ENCODE measurements at places on chromosomes 11 and 22. TPM values are rescaled to one million over a fixed set of nuclear protein-coding genes. Genes with fewer than 3 reads are reported as not detected.

DNA sequence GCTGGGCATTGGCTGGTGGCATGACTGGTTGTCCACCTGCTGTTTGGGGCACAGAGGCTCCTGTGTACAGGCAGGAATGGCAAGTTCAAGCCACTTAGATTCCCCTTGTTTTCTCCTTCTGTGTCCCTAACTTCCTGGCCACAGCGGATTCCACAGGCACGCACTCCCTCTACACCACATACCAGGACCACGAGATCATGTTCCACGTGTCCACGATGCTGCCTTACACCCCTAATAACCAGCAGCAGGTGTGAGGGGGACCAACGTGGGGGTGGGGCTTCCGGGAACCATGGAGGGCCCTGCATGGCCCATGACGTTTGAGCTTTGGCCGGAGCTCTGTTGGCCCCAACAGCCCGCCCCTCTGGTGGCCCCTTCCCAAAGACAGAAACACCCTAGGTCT is 7.8 kb downstream of the SIPA1 start:
- DNase-seq, result no peak

The ENTHD1 gene
- not detected for total RNA-seq

GRCh38 chr11:63855975-63856374 is 17.1 kb downstream of the MARK2 start:
- DNase-seq, result no peak

- DNase-seq, result no peak
Observed at GRCh38 chr11:5837695-5838094, 4.0 kb downstream of the OR52E6 start.

The HBG2 gene
- total RNA-seq, result not detected

DNA sequence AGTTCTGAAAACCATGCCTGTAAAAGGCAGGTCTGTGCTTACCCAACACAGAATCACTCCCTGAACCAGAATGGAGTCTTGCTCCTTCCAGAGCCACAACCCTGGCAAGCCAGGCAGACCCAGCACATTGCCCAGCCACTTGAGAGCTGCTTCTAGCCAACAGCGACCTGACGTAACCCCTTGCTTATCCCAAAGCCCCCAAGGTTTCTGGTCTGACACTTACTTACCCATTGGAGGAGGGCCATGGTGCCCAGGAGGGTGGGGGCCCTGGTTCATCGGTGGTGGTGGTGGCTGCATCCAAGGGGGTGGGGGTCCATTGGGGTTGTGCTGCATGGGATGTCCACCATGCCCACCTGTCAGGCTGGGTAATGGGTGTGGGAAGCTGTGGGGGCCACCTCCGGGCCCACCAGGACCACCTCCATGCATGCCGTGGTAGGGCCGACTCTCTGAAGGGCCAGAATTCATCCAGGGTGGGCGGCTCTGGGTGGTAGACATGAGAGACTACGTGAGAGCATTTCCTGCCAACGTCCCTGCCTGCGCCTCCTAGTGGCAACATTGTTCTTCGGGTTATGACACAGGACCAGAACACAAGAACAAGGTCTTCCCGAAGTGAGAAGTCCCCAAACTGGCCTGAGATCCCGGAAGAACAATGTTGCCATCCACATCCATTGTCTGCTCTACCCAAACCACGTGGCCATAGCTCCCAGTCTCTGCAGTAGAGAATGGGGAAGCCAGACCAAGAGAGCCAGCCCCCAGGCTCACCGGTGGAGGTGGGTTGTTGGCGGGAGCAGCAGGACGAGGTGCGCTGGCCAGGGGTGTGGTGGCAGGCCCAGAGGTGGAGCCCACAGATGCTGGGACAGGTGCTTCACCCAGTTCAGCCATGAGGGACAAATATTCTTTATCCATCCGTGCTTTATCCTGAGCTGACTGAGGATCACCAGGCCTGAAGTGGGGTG is 7.8 kb upstream of the PYGM start:
- peak; percentile 90 for DNase-seq

GRCh38 chr22:50548040-50548920 is 2.6 kb downstream of the KLHDC7B start:
- no peak for DNase-seq

DNA sequence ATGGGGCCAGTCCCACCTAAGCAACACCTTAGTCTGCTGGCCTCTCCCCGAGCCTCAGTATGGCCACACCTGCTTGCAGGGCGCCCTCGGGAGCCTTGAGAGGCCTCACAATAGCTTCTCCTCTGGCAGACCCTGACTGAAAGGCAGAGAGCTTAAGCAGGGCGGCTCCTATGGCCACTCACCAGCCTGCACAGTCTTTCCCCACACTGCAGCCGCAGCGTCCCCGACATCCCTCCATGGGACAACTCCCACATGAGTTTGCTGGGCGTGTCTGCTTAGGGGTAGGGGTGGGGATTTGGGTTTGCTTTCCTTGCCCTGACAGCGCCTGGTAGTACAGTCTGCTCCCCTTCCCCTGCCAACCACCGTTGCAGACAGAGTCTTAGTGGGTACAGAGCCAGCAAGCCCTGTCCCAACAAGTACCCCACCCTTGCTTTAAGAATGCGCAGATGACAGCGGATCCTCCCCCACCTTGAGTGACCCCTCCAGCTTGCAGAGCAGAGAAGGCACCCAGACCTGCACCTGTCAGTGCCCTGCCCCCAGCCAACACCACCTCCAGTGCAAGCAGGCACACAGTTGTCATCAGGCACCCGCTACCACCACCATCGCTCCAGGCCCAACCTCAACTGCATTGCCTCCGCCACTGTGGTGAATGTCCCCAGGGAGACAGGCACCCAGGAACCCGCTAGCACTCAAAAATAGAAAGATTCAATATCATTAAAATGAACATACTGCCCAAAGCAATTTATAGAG is 413.8 kb upstream of the ARHGAP42 start:
- DNase-seq, result no peak

- no peak for DNase-seq
Observed at GRCh38 chr22:44100411-44100810, 76.3 kb downstream of the PARVB start.

The CCDC15 gene
- 2.3 TPM for total RNA-seq

DNA sequence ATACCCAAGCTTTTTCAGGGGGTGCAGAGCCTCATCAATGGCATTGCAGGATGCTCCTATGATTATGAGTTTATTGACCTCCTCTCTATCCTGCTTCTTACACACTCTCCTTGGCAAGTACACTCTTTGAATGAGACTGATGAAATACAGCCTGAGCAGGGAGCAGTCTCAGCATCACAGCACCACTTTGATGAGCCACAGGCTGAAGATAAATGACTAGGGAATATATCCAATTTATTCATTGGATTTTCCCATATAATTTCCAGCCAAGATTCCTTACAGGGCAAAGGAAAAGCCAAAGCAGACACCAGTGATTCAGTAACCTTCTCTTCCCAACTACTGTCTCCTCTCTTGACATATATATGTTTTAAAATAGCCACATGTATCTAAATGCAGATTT is 79.2 kb downstream of the CASP12 start:
- no peak for DNase-seq

GRCh38 chr11:16804104-16804947 is 65.9 kb downstream of the C11orf58 start:
- DNase-seq, result no peak

DNA sequence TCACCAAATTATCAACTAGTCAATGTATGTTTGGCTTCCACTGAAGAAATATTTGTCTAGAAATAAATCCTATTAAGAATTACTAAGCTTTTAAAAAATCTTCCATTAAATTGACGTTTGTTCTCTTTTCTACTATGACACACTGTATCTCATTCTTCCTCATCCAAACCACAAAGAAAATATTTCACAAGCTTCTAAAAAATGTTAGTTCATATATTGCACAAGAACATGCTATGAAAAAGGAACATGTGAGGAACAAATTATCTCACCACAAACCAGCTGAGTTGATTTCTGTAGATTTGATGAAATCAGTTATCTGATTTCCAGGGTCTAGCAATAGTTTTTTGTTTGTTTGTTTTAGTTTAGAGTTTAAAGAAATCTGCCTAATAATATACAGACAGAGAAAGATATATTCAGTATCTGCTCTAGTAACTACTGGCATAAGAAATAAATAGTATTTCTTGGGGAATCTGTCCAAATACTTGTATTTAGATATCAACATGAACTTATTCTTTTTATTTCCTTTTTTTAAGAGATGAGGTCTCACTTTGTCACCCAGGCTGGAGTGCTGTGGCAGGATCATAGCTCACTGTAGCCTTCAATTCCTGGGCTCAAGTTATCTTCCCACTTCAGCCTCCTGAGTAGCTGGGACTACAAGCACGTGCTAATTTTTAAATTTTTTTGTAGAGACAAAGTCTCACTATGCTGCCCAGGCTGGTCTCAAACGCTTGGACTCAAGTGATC is 161.7 kb downstream of the ATG16L2 start:
- DNase-seq, result no peak

The FAM180B gene
- total RNA-seq, result 0.31 TPM

DNA sequence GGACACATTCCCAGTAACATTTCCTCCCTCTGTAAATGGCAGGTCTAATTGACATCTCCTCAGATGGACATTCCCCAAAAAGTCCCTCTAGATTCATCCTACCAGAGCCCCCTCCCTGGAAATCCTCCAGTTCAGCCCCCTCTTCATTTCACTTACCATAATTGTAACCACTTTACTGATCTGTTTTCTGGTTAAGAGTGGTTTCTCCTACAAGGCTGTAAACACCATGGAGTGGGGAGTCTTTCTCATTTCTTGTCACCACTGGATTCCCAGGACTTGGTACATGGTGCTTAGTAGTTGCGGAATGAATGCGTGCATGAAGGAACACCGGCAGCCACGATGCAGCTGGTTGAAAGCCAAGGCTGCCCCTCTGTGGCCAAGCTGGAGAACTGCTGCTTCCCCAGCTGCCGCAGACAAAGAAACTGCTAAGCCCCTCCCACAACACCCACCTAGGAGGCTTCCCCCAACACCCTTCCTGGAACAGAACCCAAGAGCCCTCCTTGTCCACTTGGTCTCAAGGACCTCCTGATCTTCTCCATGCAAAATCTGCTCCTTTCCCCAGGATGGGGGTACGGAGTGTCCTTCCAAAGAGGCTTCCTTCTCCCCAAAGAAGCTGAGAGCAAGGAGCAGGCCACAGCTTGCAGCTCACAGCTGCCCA is 18.6 kb upstream of the SCARF2 start:
- peak; percentile 89 for DNase-seq

- no peak for DNase-seq
Observed at GRCh38 chr22:24357547-24357946, 69.9 kb upstream of the ADORA2A start.

The CD3G gene
- total RNA-seq, result not detected

DNA sequence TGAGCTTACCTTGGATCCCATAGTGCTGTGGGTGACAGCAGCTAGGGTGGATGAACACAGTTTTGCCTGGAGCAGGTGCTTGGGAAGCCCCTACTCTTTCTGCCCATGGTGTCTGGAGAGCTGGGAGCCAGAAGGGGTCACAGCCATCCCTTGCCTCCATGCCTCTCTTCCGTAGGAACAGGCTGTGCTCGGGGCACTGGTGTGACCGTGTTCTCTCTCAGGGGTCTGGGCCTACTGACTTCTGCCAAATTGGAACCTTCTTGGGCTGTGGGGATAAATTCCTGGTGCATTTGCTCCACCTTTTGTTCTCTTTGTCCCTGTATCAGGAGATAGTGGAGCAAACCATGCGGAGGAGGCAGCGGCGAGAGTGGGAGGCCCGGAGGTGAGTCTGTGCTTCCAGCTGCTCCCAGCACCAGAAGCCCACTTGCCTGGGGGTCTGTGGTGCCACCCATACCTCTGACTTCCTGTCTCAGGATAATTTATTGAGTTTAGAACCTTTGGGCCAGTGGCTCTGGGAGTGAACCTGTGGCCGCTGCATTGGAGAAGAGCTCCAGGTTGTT is 14.4 kb downstream of the CDC45 start:
- no peak for DNase-seq

- no peak for DNase-seq
Observed at GRCh38 chr22:26399289-26399688, 29.8 kb upstream of the ASPHD2 start.

The VPREB1 gene
- total RNA-seq, result not detected

The CALCB gene
- not detected for total RNA-seq

GRCh38 chr11:3767536-3767935 is 29.8 kb downstream of the NUP98 start:
- DNase-seq, result no peak

DNA sequence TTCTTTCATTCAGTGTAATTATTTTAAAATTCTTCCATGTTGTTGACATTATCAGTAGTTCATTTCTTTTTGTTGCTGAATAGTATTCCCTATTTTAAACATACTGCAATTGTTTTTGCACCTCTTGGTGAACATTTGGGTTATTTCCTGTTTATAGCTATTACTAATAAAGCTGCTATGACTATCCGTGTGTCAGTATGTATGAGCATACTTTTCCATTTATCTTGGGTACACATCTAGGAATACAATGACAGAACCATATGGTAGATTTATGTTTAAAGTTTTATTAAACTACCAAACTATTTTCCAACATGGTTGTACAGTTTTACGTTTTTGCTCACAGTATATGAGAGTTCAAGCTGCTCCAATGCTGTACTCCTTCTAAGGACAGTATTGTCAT is 22.0 kb upstream of the FIBIN start:
- DNase-seq, result no peak

GRCh38 chr11:17906436-17906835 is 106.4 kb downstream of the SERGEF start:
- peak; percentile 85 for DNase-seq

GRCh38 chr22:30864441-30865420 is 103.8 kb downstream of the MORC2 start:
- DNase-seq, result no peak

- no peak for DNase-seq
Observed at GRCh38 chr11:106959800-106960199, 58.5 kb downstream of the GUCY1A2 start.

DNA sequence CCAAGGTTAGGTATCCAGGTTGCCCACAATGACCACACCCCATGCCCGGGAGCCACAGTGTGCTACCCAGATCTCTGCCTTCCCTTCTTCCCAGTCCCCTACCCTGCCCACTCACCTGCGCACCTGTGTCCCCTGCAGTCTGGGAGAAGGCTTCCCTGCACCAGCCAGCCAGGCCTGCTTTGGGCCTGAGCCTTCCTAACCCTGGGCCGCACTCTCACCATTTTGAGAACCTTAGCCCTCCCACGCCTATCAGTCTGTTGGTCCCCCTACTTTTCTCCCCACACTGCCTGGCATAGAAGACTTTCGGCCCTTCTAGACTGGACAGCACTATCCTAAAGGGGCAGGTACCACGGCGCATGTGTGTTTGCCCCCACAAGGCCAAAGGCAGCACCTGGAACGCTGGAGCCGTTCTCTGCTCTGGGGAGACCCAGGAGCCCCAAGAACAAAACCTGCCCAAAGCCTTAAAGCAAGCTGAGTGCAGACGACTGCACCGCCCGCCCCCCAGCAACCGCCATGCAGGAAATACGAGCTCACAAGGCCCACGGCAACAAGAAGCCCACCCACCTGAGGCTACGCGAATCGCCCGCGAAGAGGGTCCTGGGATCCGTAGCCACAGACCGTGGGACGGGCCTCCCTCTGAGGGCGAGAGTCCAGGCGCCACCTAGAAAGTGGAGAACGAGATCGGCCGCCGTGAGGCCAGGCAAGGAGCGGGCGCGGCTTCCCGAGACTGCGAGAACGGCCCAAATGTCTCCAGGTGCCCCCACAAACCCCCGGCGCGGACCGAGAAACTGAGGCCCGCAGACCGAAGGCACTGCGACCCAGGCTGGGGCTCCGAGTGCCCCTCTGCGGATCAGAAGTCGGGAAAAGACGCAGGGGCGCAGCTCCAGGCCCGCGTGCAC is 546 bp downstream of the GNB1L start:
- no peak for DNase-seq

The HTR3B gene
- total RNA-seq, result not detected
